ENCODE measurements at places on chromosomes 3 and 15.

- DNase-seq: no peak
Observed at GRCh38 chr3:75218577-75218976, 445.6 kb upstream of the FRG2C start.

GRCh38 chr3:130963878-130964277 lies 62.7 kb downstream of the ASTE1 start:
- no peak for DNase-seq

GRCh38 chr3:129611812-129612533 lies 5.5 kb upstream of the PLXND1 start:
- DNase-seq: no peak

DNA sequence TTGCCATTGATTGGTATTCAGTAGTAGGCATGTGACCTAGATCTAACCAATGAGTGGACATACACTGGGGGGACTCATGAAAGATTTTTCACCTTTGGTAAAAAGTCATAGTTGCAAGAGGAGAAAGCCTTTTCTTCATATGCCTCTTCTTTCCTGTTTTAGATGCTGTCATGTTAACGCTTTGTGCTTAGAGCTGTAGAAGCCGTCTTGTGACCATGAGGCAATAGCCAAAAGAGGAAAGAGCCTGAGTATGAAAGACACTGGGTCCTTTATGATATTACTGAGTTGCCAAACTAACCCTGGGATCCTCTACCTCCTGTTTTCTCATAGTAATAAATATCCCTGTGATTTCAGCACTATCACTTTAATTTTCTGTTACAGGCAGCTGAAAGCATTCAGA lies 396.0 kb downstream of the FHIT start:
- DNase-seq: no peak

GRCh38 chr3:152151216-152151876 lies 117.4 kb upstream of the MBNL1 start:
- DNase-seq: no peak

GRCh38 chr15:88440021-88440420 lies 27.2 kb downstream of the MRPL46 start:
- DNase-seq: no peak

DNA sequence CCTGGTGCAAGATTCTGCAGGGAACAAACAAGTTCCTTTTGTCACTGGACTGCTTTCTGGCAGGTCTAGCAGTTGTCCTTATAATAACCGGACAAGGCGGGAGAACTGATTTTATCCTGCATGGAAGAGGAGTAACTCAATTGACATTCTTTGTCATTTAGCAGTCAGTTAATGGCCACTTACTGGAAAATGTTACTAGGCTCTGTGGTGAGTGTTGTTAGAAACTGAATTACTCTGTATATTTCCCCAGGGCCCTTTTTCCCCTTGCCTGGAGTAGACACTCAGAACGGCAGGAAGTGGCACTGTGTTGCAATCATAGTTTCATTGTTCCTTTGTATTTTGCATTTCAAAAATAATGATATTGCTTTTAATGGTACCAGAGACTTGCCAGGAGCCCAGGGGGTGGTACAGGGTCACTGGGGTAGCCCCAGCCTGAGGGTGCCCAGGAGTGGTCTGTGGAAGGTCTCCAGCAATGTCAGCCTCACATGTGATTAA lies 318.6 kb upstream of the LRRFIP2 start:
- no peak for DNase-seq

DNA sequence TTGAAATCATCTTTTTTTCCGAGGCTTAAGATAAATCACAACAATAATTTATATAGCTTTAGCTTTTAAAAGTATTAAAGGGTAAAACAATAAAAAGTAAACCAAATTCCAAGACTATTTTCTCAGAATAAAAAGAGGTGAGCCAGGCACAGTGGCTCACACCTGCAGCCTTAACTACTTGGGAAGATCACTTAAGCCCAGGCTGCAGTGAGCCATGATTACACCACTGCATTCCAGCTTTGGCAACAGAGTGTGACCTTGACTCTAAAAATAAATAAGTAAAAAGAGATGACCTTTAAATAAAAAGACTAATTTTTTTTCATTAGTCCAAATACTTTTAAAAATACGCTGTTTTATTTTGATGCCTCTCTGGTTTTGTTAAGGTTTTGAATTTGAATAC lies 54.4 kb downstream of the C3orf80 start:
- no peak for DNase-seq
